Kidney (tissue), 22 donors: ENCODE measurements at places on chromosomes 7 and 10. TPM values are rescaled to one million over a fixed set of nuclear protein-coding genes. Genes with fewer than 3 reads are reported as not detected.

DNA sequence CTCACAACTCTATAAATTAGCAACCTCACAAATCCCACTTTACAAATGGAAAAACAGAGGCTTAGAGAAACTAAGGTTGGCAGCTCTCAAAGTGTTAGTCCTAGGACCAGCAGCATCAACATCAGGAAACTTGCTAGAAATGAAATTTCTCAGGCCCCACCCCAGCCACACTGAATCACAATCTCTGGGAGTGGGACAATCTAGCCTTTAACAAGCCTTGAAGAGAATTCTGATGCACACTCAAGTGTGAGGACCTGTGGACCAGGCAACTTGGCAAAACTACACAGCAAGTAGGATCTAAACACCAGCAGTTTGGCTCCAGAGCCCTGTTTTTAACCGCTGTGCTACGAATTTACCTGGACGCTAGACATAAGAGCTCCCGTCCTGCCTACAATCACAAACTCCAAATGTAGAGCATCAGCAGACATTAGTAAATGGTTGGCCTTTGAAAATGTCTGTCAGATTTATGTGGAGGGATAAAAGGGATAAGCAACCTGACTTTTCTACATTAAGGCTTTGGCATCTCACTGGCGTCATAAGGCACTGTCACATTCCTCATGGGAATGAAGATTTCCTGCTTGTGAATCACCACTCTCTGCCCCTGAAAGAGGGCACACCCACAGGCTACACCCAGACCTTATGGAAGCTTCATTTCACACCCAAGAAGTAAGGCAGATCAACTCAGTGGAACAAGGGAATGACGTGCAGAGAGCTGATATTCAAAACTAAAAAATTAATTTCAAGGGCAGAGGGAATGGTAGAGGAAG lies 34.5 kb downstream of the PPP1R3C start:
- H3K36me3 ChIP-seq, result no peaks in the 10 kb centered on the region
- H3K27ac ChIP-seq, result no peak overlapping the region
- H3K4me1 ChIP-seq, result peaks cover 11% of the 10 kb centered on the region
- no peak overlapping the region for H3K4me3 ChIP-seq
- DNase-seq, result no peak
- no peaks in the 10 kb centered on the region for H3K27me3 ChIP-seq

DNA sequence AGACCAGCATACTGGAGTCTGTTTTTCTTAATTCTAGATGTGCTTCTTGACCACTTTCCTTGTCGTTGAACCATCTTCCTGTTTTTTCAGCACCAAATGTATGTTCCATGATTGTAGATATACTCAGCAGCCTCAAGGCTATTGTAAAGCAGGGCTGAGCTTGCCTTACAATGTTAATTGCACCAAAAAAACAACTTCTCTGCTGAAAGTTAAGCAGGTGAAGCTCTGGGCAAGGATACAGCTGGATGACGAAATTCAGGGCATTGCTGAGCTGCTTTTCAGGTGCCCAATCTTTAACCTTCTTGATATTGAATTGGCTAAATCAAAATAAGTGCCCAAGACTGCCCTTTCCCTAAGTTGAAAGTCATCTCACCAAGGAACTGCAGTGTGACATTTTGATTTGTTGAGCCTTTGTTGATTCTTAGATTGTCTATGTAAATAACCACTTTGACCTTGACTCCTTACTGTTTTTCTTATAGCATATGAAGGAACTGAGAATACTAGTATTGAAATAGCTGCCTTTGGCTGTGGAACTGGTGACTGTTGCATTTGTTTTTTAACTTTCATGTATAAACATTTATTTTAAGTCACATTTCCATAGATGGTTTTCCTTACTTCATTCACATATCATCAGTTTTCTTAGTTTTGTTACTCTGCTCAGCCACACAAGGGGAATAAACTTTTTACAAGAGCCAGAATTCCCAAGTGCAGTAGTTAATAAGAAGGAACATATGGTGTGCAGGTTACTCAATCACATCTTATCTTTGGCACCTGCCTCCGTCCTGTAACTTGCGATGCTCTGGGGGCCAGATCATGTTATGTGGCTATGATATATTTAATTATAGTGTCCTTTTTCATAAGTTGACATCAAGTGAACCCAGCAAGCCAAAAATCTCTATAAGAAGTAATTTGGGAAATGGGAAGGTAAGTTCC lies 3.1 kb downstream of the AHCYL2 start:
- H3K4me3 ChIP-seq, result no peak overlapping the region
- DNase-seq, result no peak

DNA sequence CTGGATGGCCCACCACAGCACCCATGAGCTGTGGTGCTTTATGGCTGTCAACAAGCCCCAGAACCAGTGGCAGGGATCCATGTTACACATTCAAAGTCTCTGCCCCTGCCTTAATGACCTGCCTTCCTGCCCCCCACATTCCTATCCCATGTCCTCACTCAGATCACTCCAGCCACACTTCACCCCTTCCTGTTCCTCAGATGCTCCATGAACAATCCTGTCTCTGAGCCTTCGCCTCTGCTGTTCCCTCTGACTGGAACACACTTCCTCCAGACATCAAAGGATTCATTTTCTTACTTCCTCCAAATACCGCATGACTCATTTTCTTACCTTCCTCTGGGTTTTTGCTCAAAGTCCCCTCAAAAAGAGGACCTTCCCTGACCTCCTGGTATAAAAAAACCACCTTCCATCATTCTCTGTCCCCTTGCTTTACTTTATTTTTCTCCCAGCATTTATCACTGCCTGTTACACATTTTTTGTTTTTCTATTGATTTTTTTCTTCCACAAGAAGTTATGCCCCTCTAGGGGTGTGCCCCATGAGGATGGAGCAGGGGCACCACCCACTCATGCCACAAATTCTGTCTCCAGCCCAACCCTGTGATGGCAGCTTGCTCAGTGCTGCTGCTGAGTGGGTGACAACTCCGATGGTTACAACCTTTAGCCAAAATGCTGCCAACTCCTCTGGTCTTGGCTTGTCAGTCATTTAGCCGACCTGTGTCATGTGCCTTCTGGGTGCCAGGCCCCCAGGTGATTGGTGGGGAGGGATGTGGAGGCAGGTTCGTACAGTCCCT lies 18.2 kb downstream of the COL13A1 start:
- DNase-seq, result no peak
- H3K4me1 ChIP-seq, result no peaks in the 10 kb centered on the region
- no peaks in the 10 kb centered on the region for H3K36me3 ChIP-seq

GRCh38 chr7:5294169-5294987 lies 11.6 kb downstream of the SLC29A4 start:
- DNase-seq, result no peak
- H3K36me3 ChIP-seq, result no peaks in the 10 kb centered on the region
- H3K4me3 ChIP-seq, result no peak overlapping the region
- H3K27me3 ChIP-seq, result no peaks in the 10 kb centered on the region
- no peaks in the 10 kb centered on the region for H3K4me1 ChIP-seq
- H3K27ac ChIP-seq, result no peak overlapping the region

- no peak for DNase-seq
- H3K27me3 ChIP-seq, result no peaks in the 10 kb centered on the region
- no peak overlapping the region for H3K27ac ChIP-seq
- H3K4me1 ChIP-seq, result no peaks in the 10 kb centered on the region
- peaks cover 28% of the 10 kb centered on the region for H3K36me3 ChIP-seq
These were observed 7.0 kb downstream of the MSS51 start for GRCh38 chr10:73426318-73426717.

DNA sequence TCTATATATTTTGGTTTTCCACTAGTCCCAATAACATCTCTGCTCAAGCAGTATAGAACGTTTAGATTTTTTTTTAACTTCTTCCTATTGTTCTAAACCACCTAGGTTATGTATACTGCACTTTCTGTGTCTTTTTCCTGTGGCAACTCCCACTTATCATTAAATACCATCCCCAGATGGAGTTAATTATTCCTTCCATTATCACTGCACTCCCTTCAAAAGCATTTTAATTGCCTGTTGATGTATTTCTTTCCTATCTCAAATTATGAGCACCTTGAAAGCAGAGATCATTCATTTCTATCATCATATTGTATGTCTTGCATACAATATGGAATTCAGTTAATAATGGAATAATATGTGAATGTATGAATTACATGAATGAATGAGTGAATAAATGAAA lies 148.0 kb downstream of the HGF start:
- no peaks in the 10 kb centered on the region for H3K36me3 ChIP-seq
- H3K27me3 ChIP-seq, result no peaks in the 10 kb centered on the region
- H3K4me3 ChIP-seq, result no peak overlapping the region

- no peaks in the 10 kb centered on the region for H3K27me3 ChIP-seq
- no peak overlapping the region for H3K27ac ChIP-seq
These were observed 46.0 kb downstream of the ZNRF2 start for GRCh38 chr7:30330134-30331111.

- no peak overlapping the region for H3K4me3 ChIP-seq
- no peaks in the 10 kb centered on the region for H3K27me3 ChIP-seq
These were observed 138.5 kb upstream of the AGR3 start for GRCh38 chr7:17020250-17020649.

- no peak overlapping the region for H3K27ac ChIP-seq
- peaks cover 5% of the 10 kb centered on the region for H3K4me1 ChIP-seq
- DNase-seq, result peak; percentile 87
- no peak overlapping the region for H3K4me3 ChIP-seq
These were observed 288.0 kb downstream of the FGFR2 start for GRCh38 chr10:121310151-121310711.

- H3K36me3 ChIP-seq, result no peaks in the 10 kb centered on the region
- H3K27me3 ChIP-seq, result no peaks in the 10 kb centered on the region
- no peak overlapping the region for H3K4me3 ChIP-seq
- no peaks in the 10 kb centered on the region for H3K4me1 ChIP-seq
- no peak for DNase-seq
These were observed 9.7 kb downstream of the FHIP2A start for GRCh38 chr10:114831186-114831867.

DNA sequence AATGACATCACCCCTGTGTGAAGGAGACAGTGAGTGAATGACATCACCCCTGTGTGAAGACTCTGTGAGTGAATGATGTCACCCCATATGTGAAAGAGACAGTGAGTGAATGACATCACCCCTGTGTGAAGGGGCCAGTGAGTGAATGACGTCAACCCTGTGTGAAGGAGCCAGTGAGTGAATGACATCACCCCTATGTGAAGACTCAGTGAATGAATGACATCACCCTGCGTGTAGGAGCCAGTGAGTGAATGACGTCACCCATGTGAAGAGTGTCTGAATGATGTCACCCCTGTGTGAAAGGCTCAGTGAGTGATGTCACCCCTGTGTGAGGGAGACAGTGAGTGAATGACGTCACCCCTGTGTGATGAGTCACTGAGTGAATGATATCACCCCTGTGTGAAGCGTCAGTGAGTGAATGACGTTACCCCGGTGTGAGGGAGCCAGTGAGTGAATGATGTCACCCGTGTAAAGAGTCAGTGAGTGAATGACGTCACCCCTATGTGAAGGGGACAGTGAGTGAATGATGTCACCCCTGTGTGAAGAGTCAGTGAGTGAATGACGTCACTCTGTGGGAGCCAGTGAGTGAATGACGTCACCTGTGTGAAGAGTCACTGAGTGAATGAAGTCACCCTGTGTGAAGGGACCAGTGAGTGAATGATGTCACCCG lies 478.1 kb downstream of the PTPRN2 start:
- H3K4me1 ChIP-seq, result no peaks in the 10 kb centered on the region
- H3K36me3 ChIP-seq, result no peaks in the 10 kb centered on the region
- H3K27ac ChIP-seq, result no peak overlapping the region
- no peak for DNase-seq
- no peak overlapping the region for H3K4me3 ChIP-seq
- no peaks in the 10 kb centered on the region for H3K27me3 ChIP-seq

GRCh38 chr7:83614112-83614511 lies 34.8 kb downstream of the SEMA3E start:
- H3K4me3 ChIP-seq, result no peak overlapping the region
- no peaks in the 10 kb centered on the region for H3K27me3 ChIP-seq
- no peaks in the 10 kb centered on the region for H3K4me1 ChIP-seq

GRCh38 chr7:69654849-69655707 lies 56.8 kb downstream of the AUTS2 start:
- H3K4me1 ChIP-seq, result no peaks in the 10 kb centered on the region
- no peaks in the 10 kb centered on the region for H3K27me3 ChIP-seq
- no peak for DNase-seq
- no peak overlapping the region for H3K4me3 ChIP-seq
- H3K27ac ChIP-seq, result no peak overlapping the region

DNA sequence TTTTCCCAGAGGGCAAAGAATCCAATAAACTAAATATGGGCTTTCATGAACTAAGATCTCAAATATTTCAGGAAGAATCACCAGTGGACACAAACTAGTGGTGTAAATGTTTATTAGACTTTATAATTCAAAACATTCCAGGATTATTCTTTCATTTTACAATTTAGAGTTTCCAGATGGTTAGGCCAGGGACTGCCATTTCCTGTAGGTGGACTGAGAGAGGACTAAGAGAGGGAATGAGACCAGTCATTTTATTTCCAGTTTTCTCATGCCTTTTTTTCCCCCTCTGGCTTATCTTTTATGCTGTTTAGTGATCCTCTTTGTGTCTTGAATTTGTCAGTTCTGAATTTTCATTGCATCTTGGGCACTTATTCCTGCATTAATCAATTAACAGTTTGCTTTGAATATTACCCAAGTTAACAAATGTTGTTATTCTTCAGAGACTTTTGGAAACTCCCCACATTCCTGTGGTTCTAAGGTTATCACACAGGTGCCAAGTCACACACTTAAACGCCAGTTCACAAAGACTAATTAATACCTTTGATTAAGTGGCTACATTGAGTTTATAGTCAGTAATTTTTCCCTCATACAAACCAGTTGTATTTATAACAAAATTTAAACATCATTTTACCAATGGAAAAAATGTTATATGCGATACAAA lies 12.3 kb downstream of the CISD1 start:
- no peak overlapping the region for H3K4me3 ChIP-seq
- H3K36me3 ChIP-seq, result no peaks in the 10 kb centered on the region

- H3K4me3 ChIP-seq, result no peak overlapping the region
- H3K27me3 ChIP-seq, result no peaks in the 10 kb centered on the region
- peaks cover 11% of the 10 kb centered on the region for H3K4me1 ChIP-seq
- H3K36me3 ChIP-seq, result no peaks in the 10 kb centered on the region
These were observed 32.0 kb upstream of the PLEKHA1 start for GRCh38 chr10:122342293-122343134.

GRCh38 chr10:43338117-43338516 lies 33.3 kb upstream of the FXYD4 start:
- no peak overlapping the region for H3K27ac ChIP-seq
- no peak overlapping the region for H3K4me3 ChIP-seq
- no peaks in the 10 kb centered on the region for H3K27me3 ChIP-seq

MRLN gene
- total RNA-seq, result not detected

AGAP4 gene
- total RNA-seq, result 17.5 TPM

PRRT4 gene
- not detected for total RNA-seq

NPS gene
- not detected for total RNA-seq

TMEM139 gene
- 36.7 TPM for total RNA-seq

SCIN gene
- total RNA-seq, result 141 TPM

GNAI1 gene
- 105 TPM for total RNA-seq

VWDE gene
- total RNA-seq, result 1.5 TPM

SOSTDC1 gene
- total RNA-seq, result 13.4 TPM
